ENCODE measurements at places on chromosomes 1 and 21.

GRCh38 chr21:44024887-44025353, 12.8 kb downstream of the TRAPPC10 start:
- peak; percentile 56 for DNase-seq

- no peak for DNase-seq
These were observed 32.1 kb upstream of the OPRD1 start for GRCh38 chr1:28779751-28780408.

- peak; percentile 99 for DNase-seq
These were observed at the start of gene CFAP74 for GRCh38 chr1:2003541-2004131. CFAP74 (minus strand) TSS chr1:2003786; CDS start chr1:1990956, 12,830 bp downstream.

GRCh38 chr1:218642033-218642948, 297.2 kb downstream of the TGFB2 start:
- no peak for DNase-seq

DNA sequence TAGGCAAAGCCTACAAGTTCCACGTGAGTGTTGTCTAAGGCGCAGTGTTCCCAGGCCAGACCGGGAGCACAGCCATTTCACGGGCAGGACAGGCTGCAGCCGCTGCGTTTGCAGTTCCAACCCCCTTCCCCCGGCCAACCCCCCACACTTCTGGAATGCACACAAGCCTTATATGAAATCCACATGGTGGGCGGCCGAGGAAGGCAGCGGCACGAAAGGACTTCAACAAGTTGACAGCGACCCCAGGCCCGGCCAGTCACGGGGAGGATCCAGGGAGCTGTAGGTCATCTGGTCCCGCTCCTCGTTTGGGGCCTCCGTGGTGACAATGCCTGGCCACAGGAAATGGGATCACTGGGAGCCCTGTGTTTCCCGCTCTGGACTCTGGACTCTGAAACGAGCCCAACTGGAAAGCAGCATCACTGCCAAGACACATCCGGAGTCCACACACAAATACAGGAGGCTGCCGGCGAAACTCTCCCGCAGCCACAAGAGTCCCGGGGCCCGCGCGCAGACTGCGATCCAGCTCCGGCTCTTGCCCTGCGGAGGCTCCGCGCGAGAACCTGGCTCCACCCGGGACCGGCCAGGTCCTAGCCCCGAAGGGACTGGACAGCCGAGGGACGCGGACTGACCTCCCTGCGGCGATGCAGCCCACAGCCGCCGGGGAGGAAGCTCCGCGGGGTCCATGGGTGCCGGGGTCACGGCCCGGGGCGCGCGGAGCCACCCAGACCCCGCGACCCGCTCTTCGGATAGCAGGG, 794 bp downstream of the NID1 start:
- DNase-seq = peak; percentile 61

DNA sequence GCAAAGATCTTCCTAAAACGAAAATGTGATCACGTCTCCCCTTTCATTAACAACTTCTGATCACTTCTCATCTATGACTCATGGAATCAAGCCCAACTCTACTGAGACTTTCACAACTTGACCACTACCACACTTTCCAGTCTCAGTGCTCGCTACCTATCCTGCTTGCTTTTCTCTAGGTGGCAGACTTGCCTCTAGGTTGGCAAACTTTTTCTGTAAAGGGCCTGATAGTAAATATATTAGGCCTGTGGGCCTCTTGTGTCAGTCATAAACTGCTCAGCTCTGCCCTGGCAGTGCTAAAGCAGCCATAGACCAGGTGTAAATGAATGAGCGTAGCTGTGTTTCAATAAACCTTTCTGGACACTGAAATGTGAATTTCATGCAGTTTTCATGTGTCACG, 21.5 kb upstream of the HMGB4 start:
- no peak for DNase-seq

DNA sequence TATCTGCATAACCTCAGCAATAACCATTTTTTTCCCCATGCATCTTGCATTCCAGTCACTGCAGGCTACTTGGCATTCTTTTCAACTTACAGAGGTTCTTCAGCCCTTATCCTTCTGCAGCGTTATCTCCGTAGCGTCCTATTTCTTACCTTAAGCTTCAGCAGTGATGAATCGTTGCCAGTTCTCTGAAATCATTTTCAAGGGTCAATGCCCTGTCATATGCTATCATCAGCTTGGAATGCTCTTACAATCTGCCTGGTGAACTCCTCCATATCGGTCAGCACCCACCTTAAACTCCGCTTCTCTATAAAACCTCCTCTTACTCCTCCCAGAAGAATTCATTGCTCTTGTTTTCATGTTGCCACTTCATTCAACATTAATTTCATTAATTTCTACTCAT, 105.1 kb upstream of the DPH5 start:
- DNase-seq = no peak

DNA sequence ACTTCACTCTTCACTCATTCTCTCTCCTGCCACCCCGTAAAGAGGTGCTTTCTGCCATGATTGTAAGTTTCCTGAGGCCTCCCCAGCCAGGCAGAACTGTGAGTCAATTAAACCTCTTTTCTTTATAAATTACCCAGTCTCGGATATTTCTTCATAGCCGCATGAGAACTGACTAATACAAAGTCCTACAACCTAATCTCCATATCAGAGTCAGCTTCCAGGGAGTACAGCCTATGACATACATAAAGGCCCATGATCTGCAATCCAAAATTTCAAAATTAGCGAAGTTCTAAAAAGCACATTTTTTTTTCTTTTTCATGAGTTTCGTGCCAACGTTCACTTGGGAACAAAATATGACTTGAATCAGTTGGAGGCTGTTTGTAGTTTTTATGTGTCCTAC, 256.9 kb upstream of the DUSP10 start:
- no peak for DNase-seq

- no peak for DNase-seq
These were observed 67.2 kb downstream of the BACE2 start for GRCh38 chr21:41235201-41235600.

- no peak for DNase-seq
These were observed 95.0 kb upstream of the MROH9 start for GRCh38 chr1:170840371-170840770.
